ENCODE measurements at places on chromosomes 7 and 10.

- peak; percentile 16 for DNase-seq
Observed at GRCh38 chr7:156577645-156578577, 62.7 kb upstream of the RNF32 start.

- DNase-seq = peak; percentile 29
Observed at GRCh38 chr10:88385601-88386203, 197.4 kb downstream of the RNLS start.

DNA sequence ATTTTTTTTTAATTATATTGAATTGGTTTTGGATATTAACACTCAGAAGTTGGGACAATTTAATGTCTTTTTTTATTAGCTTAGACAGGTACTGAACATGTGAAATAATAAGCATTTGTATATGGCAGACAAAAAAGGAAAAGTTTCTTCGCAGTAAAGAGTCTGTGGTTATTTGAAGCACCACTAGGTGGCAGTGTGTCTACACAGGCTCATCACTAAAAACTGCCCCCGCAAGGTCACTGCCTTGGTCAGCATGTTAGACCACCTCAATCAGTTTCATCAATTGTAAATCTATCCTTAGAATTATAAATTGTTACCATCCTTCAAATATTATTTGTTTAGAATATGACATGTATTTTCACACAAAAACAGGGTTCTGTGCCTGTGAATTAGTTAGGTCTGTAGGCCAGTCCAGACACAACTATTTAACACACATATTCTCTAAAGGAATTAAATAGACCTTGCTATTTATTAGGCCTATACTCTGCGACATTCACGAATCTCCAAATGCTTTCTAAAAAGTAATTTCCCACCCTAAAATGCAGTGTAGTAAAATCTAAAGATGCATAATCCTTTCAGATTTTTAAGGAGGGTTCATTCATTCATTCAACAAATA, 17.0 kb downstream of the PNLIPRP3 start:
- peak; percentile 44 for DNase-seq

- DNase-seq = peak; percentile 19
Observed at GRCh38 chr7:147798001-147798400, 792.6 kb upstream of the C7orf33 start.

- no peak for DNase-seq
Observed at GRCh38 chr10:78749898-78750297, 318.9 kb upstream of the ZMIZ1 start.

DNA sequence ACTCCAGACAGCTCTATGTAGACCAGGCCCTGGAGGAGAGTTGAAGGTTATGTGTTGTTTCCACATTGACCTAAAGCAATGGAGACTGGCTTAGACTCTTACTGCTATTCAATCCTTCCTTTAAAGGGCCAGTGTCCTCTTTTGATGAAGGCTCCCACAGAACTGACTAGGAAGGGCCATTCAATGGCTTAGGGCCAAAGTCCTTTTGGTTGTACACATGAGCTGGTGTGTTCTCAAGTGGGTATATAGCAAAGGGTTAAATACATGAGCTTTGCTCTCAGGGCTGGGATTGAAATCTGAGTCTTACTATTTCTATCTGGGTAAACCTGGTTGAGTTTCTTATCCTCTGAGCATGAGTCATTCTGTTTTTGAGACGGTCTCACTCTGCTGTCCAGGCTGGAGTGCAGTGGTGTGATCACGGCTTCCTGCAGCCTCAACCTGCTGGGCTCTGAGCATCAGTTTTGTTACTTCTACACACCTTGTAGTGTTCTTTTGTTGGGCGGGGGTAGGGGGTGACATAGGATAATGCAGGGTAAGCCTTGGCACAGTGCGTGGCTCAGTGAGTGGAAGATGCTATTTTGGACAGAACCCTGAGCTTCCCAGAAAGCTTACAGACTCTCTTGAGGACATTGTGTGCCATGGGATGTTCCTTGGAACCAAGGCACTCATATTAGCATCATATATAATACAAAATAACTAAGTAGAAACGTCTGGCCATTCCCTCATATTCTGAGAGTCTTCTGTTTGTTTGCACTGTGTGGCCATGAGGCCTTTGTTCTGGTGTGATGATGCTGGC, 90.1 kb downstream of the ABCC2 start:
- DNase-seq = no peak

DNA sequence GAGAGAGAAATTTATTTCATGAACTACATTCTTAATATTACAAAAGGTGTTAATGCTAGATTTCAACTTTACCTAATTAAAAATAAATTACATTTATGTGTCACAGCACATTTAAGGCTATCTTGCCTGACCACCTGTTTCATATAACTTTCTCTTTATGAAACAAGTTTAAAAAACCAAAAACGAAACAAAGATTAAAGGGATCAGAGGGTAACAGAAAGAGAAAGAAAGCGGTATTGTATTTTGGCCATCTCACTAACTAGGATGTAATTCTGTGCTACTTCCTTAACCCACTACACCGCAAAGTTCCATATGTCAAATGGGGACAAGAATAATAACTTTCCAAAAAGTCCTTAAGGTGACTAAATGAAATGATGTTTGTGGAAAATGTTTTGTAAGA, 6.3 kb upstream of the RHOBTB1 start:
- DNase-seq = no peak

DNA sequence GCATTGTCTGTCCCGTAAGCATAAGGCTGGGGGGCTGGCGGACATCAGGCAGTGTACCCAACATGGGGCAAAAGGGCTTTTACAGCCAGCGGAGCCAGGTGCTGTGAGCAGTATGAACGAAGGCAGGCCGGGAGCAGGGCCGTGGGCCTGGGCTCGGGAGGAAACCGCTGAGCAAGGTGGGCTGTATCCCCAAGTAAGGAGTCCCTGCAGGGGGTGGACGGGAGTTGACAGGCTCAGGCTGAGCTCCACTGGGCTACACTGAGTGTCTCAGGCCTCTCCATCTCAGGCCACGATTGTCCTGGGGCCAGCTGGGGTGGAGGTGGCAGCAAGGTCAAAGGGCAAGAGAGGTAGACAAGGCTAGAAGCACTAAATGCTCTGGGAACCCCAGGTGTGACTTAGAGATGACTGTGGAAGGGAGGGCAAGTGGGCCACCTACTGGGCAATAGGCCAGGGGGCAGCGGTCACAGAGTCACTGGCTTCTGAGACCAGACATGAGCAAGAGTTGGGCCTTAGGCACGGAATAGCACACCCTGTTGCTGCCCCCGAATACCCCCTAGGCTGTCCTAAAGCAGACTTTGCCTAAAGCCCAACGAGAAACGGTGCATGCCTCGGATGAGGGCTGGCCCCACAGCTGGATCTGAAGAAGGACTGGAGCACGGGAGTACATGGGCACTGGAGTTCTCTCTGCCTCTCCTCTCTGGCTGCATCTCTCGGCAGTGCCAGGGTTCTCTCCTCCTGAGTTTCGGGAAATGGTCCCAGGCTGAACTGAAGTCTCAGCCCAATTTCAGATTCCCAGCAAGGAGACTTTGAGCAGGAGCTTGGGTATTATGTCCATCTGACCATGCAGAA, 10.8 kb upstream of the RAMP3 start:
- DNase-seq = no peak

- peak; percentile 54 for DNase-seq
Observed at GRCh38 chr7:130363026-130363847, 17.1 kb upstream of the CPA1 start.

DNA sequence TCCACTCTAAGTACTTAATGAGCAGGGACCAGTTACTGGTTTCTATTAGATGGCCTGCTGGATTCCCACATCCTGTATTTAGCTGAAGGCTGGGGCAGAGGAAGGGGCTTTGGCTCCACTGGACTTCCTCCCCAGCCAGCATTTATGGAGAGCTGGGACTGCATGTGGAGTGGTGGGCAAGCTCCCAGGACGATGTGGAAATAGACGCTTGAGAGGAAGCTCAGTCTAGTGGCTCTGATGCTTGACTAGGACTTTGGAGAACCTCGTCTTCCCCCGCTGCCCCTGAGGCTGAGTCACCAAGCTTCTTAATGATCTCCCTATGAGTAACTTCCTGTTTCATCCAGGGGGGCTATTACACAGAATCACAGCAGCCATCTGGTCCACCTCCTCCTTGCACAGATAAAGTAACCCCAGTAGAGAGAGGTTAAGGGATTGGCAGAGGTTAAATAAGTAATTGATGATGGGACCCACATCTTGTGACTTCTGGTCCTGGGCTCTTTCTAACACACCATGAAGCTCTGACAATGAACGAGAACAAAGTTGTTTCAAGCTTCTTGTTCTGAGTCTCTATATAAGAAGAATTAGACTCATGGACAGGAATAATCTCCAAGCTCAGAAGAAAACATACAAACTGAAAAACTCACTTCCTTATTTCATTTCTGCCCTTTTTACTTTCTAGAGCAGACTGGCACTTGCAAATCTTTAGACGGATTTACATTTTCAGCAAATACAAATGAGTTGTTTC, 126.2 kb downstream of the PRPF18 start:
- peak; percentile 75 for DNase-seq

GRCh38 chr10:49177391-49178355, 10.5 kb downstream of the TMEM273 start:
- peak; percentile 85 for DNase-seq

GRCh38 chr10:31490858-31491504, 172.0 kb downstream of the ZEB1 start:
- DNase-seq = no peak

DNA sequence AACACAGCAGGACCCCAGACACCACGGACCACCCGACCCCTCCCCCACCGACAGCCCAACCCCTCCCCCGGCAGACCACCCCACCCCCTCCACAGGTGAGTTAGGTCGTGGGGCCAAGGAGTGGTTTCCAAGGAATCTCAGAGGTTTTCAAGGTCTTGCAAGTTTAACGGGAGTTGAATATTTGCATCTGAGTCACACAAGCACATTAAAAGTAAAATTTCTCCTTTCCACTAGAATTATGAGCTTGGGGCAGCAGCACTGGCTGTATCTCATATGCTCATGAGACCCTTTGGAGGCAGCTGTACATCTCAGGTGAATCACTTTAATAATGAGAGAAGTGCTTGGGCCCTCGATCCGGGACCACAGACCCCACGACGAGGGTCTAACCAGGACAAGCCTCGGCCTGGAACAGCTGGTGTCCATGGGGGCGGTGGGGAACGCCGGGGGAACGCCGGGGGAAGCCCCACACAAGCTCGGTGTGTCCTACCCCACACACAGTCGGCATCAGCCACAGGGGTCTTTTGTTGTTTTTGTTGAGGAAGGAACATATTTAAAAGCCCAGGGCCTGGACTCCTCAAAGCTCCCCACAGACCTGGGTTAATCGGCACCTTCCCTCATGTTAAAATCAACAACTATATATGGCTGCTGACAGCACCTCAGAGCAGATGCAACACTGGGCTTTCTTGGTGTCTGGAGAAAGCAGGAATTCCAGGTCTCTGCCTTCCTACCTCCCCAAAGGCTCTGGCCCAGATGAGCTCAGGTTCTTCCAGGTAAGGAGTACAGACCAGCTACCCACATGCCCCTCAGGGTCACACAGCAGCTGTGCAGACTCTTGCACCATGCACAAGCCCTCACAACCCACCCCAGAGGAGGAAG, 130.3 kb downstream of the DIP2C start:
- DNase-seq = no peak

GRCh38 chr7:523347-524336, 4.0 kb upstream of the PDGFA start:
- DNase-seq = peak; percentile 40

DNA sequence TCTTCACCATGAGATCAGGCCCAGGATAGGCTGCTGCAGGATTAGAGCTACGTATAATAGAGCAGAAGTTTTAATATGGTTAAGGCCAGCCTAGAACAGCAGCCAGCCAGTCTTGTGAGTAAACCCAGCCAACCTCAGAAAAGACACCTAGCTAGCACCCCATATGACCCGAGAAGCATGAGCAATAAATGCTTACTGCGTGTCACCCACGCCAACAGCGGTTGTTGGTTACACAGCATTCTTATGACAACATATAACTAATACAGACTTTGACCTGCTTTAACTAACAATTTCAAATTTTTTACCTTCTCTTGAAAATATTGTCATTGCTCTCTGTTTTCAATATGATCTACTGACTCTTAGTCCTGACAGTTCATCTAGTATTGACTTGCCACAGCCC, 105.7 kb downstream of the HBP1 start:
- no peak for DNase-seq

DNA sequence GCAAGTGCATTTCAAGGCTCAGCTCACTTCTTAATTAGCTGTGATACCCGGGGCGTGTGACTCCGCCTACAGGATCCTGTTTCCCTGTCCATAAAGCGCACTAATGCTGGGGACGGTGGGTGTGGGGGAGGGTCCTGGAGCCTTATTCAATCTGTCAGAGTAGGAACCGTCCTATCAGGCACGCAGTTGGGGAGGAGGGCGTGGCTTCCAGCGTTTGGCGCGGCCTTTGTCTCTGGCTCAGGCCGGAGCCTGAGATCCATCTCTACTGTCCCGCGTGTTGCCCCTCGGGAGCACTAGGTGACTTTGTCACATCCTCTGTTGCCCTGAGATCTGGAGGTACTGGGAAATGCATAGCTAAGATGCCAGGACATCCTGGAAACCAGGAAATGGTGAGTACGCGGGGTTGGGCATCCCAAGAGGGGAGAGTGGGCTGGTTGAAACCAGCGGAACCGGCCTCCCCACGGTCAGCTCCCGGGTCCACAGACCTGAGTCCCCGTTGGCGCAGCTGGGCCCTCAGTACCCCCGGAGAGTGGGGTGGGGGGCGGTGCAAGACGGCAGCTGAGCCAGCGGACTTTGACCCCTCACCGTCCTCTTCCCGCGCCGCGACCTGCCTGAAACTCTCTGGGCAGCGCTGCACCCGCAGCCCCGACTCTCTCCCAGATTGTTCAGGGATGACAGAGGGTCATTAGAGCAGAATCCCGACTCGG, 104.4 kb upstream of the ZNF92 start:
- peak; percentile 82 for DNase-seq

DNA sequence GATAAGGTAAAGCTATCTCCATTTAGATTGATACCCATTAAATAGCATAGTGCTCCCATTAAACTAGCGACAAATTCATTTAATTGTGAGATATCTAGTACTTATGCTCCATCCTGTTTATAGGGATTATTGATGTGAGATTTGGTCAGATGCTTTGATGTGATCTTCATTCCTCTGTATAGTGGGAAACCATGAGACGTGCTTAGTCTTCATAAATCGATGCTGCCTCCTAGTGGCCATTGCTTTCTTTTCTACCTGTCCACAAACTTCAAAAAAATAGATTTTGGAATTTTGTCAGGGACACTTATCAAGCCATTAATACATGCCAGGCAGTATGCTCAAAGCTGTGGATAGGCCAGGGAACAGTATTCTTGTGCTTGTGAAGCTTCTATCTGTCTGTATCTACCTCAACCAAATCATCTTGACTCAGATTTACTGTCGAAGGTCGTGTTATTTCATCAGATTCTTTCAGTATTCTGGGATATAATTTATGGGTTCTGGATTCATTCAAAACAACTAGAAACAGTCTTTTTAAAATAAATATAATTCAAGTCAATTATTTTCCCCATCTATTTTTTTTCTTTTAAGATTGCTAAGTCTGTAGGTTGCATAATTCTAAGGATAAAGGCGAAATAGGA, 12.0 kb downstream of the LSM8 start:
- DNase-seq = peak; percentile 66

DNA sequence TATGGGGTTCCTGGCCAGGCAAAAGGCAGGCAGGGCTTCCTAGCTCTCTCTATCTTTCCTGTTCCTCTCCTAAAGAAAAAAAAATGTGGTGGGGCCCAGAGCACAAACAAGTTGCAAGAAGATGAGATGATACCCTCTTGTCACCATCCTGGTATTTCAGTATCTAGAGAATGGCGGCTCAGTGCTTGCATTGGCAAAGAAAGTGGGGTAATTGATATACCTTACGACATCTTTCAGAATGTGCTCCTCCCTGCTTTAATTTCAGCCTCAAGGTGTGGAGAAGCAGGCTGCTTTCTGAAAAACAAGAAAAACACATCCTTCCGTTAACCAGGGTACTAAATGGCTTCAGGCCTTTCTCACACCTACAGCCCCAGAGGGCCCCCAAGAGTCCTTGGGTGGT, 34.5 kb upstream of the CUX1 start:
- DNase-seq = no peak

- DNase-seq = peak; percentile 63
Observed at GRCh38 chr7:105876964-105877601, 684 bp upstream of the ATXN7L1 start.
